ENCODE measurements at places on chromosomes 7 and 10. TPM values are rescaled to one million over a fixed set of nuclear protein-coding genes. Genes with fewer than 3 reads are reported as not detected.

Gene FGF8
- total RNA-seq, result not detected

Gene ADAM22
- total RNA-seq, result 0.16 TPM

Gene DENND2A
- total RNA-seq, result under 0.01 TPM

Gene GJD4
- total RNA-seq, result not detected

Gene UBE2D4
- total RNA-seq, result 4.7 TPM

Gene EIF5AL1
- total RNA-seq, result 0.16 TPM

Data from bladder microvascular endothelial cell (primary cell).